ENCODE measurements at places on chromosomes 12 and 14.

DNA sequence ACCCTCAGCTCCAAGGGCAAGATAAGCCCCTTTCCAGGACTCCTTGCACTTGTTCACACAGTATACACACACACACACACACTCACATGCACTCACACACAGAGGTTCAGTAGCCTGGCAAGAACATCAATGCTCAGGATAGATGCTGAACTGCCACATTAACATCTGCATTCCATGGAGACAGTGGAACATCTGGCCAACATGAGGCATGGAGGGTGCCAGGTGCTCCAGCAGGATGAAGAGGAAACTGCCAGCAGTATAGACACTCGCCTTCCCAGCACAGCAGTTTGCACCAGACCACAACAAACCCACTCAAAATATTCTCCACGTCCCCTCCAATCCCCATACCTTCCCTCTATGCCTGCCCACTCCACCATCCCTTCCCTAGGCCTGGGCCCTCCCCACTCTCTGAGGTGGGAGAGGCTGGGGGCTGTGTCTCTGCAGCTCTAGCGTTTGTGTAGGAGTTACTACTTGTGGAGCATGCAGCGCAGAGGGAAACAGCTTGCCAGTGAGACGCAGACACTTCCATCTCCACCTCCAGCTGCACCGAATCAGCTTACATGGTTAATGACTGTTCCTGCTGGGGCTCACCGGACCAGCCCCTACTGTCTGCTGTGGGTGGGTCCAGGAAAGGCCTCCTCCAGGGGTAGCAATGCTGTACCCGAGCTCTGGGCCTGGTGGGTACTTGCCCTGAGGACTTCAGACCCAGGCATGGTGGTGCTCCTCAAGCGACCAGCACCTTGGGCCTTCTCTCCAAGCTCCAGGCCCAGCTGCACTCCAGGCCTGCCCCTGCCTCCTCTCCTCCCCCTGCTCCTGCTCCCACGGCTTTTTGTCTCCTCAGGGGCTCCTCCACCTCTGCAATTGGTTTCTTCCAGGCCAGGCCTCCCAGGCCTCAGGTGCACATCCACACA lies 18.6 kb upstream of the PLEKHG3 start:
- DNase-seq: no peak

- no peak for DNase-seq
Measured at GRCh38 chr12:53115891-53116648, 12.8 kb downstream of the SOAT2 start.

DNA sequence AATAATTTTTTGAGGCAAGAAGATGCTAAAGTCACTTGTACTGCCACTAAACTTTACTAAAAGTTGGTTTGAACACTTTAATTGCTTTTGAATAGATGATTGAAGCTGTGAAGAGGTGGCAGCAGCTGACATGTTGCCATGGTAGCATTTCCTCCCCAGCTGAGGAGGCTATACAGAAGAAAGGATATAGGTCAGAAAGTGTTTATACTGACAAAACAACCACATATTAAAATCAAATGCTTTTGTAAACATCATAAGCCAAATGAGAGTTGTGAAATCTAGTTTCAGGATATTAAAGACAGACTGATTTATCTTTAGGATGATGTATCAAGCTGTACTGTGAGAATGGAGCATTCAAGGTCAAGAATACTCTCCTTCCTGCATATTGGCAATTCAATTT lies 41.7 kb downstream of the TSPAN19 start:
- DNase-seq: peak; percentile 65

GRCh38 chr12:67630373-67631088 lies 18.0 kb upstream of the DYRK2 start:
- peak; percentile 51 for DNase-seq

GRCh38 chr14:72049462-72049861 lies 117.2 kb downstream of the RGS6 start:
- DNase-seq: no peak

DNA sequence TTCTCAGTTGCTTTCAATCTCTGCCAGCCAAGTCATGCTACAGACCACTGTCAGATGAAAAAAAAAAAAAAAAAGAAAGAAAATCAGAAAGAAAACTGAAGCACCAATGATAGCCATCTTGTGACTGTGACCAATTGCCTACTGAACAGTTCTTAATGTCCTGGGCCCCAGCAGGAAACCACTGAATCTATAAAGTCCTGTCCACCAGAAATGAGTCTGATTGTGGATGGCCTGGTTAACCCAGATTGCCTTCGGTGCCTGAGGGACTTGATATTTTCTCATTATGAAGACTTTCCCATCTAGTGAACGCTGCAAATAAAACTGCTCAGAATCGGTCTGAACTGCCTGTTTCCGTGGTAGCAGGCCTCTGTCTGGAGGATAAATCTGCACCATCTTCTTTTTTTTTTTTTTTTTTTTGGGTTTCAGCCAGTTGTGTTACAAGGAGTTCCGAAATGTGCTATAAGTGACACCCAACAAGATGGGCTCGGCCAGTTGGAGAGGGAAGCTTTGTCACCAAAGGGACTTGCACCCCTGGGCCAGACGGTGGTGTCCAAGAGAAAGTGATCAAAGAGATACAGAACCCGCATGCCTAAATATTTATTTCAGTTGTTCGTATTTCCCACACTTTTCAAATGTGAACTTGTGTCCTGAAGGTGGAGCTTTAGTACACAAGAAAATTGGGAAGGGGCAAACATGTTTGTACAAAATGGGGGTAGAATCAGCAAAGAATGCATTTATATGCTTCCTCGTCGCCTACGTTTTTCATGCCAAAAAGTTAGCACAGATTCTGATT lies 3.0 kb upstream of the PLXNC1 start:
- peak; percentile 52 for DNase-seq

- no peak for DNase-seq
Measured at GRCh38 chr12:93443576-93443975, 1.8 kb upstream of the UBE2N start.

DNA sequence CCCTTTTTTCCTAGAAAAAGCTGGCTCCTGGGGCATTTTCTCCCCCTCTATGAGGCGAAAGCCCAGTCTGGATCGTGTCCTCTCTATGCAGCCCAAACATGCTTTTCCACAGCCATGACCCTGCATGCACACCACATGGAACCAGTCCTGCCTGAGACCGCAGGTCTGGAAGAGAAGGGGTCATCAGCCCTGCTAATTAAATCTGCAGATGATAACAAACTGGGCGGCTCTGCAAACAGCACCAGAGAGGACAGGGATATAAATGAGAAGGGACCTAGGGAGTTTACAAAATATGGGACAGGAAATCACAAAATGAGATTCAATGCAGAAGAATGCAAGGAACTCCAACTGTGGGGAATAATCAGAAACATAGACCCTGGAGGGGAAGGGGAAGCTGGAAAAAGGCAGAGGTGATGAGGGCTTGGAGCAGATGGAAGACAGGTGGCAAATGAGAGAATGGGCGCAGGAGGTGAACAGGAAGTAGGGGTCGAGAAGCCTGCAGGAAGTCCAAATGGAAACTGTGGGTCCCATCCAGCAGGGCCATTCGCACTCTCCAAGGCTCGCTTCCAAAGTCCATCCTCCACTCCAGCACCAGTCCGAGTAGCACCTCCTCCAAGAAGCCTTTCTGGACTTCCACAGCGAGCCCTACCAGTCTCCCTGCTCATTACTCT lies 76.3 kb downstream of the ANO2 start:
- no peak for DNase-seq

GRCh38 chr12:27257104-27257843 lies 13.2 kb downstream of the STK38L start:
- DNase-seq: no peak

- DNase-seq: peak; percentile 33
Measured at GRCh38 chr12:54009171-54010052, 627 bp downstream of the HOXC8 start.

- no peak for DNase-seq
Measured at GRCh38 chr14:69010648-69011047, 31.5 kb upstream of the ACTN1 start.

- no peak for DNase-seq
Measured at GRCh38 chr14:102901633-102902032, 20.8 kb upstream of the AMN start.

- no peak for DNase-seq
Measured at GRCh38 chr14:68527329-68527851, 265.5 kb downstream of the ZFP36L1 start.

GRCh38 chr12:57128519-57129247 lies 400 bp downstream of the LRP1 start:
- DNase-seq: peak; percentile 41

GRCh38 chr14:54712465-54713200 lies 145.7 kb downstream of the SAMD4A start:
- no peak for DNase-seq

- no peak for DNase-seq
Measured at GRCh38 chr12:110071504-110071903, 23.2 kb upstream of the C12orf76 start.

DNA sequence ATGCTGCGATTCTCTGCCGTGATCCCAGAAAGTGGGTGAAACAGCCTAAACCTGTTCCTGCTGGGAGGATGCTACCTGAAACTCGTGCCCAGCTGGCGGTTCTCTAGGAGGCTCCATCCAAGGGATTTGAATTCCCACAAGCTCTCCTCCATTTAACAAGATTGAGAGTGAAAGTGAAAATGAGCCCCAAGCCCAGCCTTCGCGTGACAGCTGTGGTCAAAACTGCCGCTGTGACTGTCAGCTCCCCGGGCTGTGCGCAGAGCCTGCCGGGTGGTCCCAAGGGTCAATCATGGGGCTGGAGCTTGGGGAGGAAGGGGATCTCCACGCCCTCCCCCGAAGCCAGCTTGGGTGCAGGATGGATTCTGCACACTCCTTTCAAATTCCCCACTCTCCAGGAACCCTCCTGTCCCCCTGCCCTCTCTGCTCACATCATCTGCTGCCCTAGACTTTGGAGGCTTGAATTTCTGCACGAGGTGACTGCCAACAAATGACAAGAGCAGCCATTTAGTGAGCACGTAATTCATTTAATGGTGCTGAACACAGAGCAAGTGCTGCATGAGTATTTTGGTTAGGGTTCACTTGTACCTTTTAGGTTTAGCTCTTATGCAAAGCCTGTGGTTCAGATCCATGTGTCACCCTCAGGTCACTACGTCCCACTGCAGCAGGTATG lies 5.3 kb downstream of the ASB2 start:
- peak; percentile 49 for DNase-seq

DNA sequence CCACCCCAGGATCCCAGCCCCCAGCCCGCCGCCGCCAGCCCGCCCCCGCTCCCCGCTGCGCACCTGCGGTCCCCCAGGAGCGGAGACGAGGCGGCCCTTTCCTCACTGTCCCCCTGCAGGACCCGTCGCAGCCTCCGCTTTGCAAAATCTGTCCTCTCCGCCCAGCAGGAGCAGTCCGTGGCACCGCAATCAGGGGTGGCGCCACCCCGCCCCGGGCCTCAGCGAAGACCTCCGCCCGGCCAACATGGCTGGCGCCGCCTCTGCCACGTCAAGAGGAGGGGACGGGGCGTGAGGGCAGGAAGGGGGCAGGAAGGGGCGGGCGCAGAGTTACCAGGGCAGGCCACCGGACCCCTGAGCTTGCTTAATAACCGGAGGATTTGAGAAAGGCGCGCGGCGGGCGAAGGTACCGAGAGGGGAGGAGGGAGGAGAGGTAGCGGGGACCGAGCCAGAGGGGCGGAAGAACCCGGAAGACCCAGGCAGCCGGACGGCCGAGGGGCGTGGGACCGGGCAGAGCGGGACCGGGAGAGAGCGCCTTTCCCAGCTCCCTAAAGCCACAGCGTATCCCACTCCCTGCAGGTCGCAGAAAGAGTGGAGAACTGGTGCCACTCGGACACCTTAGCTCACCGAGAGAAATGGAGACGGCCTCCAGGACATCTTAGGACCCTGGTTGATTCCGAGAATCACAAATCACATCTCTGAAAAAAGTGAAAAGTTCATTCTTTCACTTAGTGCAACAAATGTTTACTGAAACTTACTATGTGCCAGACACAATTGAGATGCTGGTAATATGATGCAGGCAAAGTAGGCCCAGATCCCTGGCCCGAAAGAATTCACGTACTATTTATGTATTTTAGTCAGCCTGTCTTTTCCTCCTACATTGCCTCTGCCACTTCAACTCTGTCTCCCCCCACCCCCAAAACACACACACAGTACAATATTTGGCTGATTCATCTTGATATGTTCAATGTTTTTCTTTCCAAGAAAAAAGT lies at the start of gene SEC23A:
Gene SEC23A, minus strand, starts transcription at position 267 of the 989 bp plus-strand sequence. CDS start 7,117 bp downstream, outside the sequence.
- DNase-seq: peak; percentile 84

DNA sequence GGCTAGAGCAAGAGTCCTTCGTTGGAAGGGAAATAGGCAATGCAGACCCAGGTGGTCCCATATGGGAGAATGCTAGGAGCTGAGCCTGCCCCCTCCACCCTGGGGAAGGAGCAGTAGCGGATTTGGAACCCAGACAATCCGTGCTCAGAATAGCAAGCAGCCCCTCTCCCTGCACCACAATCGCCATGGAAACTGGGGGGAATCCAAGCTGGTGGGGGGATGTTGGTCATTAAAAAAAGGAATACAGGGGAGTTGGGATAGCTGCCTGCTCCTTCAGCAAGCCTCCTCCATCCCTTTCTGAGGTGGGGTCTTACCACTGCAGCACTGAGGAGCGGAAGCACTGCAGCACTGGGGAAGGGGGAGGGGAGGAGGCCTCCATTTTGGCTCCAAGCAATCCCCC lies 2.9 kb downstream of the RND1 start:
- no peak for DNase-seq

GRCh38 chr12:1126091-1126490 lies 135.1 kb downstream of the ERC1 start:
- no peak for DNase-seq

DNA sequence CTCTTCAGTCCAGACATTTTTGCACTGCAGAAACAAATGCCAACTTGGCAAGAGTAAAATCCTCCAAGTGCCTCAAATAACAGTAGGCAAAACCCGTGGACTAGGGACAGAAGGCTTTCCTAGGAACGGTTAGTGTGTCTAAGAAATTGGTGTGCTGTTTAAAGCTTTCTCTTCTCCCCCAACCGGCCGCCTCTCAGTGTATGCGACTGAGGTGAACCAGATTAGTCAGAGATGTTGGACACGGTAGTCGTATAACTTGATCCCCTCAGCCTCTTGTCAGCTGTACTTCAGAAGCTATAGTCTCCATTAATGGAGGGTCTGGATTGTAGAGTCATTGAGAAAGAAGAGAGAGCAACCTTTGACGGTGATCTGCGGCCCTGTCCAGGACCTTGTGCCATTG lies 21.7 kb downstream of the PPFIBP1 start:
- DNase-seq: no peak

DNA sequence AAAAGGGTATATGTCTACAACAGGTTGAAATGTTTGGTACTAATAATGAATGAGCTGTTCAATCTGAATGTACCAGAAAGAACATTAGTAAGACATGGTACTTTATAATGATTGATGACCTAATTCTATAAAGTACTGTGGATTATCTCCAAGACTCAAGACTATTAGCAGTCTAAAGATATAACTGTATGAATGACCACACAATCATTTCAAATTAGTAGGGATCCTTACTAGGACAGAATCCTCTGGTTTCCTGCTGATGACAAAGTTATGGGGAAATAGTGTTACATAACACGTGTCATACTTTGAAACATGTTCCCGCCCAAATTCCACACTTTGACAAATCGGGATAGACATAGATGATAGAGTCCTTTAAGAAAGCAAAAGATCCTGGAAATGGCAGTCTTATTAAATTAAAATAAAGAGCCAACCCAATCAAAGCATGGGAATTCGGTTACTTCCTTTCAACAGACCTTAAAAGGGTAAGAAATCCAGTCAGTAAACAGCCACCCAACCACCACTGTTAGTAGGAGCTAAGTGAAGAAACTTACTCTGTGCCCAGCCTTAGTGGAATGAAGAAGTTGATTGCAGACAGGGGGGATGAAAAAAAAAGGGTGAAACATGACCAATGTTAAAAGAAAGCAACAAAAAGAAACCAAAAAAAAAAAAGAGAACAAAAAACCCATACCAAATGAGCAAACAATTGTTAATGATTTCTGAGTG lies 2.8 kb downstream of the VPS29 start:
- DNase-seq: no peak

- no peak for DNase-seq
Measured at GRCh38 chr12:105198961-105199360, 37.0 kb downstream of the APPL2 start.
